Activated CD4-positive, CD25-positive, alpha-beta regulatory T cell treated with anti-CD3 and anti-CD28 coated beads, Interleukin-2, amount 50 U/mL, for 16 hours (primary cell): ENCODE measurements at places on chromosomes 2 and 18.

- no peak for DNase-seq
Observed at GRCh38 chr2:20992201-20992711, 51.6 kb downstream of the APOB start.

- no peak for DNase-seq
Observed at GRCh38 chr2:143988082-143988481, 531.8 kb downstream of the ZEB2 start.

DNA sequence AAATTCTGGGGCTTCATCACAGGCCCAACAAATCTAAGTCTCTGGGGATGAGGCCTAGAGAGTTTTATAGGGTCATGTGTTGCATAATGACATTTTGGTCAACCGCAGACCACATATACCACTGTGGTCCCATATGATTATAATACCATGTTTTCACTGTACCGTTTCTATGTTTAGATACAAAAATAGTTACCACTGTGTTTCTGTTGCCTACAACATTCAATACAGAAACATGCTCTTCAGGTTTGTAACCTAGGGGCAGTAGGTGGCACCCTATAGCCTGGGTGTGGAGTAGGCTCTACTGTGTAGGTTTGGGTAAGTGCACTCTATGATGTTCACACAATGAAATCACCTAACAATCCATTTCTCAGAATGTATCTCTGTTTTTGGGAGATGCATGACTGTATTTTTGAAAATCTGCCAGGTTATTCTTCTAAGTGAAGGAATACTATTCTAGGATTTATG, 485.2 kb downstream of the PTPRM start:
- no peak for DNase-seq

- DNase-seq: no peak
Observed at GRCh38 chr2:177068967-177069366, 143.6 kb upstream of the HNRNPA3 start.

DNA sequence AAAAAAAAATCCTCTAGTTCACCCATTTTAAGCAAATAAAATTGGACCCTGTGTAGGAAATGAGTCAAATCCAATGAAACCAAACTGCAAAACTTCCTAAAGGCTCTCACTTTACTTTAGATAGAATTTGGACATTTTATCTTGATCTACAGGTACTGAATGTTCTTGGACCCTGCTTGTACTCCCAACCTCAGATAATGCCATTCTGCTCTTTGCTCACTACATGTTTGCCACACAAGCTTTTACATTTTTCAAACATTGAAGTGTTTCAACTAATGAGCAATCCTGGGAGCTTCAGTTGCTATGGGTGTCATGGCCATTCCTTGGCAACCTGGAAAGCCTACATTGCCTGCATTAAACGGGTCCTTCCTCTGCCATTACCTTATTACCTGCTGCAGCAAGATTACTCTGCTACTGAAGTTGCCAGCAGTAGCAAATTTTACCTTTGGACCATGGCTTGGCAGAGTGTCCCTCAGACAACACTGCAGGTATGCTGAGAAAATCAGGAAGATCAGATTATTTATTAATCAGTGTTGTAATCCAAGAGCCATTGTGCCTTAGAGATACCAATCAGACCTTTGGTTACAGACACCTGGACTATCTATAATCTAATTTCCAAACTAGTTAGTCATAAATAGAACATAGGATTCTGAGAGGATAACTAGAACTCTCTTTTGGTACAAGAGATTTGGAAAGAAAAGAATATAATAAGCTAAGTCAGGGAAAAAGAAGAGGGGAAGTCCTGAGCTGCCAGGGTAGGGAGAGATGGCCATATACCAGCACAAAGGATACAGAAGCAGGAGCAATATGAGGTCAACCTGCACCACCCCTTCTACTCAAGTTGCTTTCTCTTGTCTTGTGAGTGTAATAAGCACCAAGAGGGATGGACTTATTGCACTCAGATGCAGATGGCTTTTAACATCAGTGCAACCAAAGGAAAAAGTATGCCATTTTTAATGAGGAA, 293.3 kb upstream of the TFPI start:
- DNase-seq: no peak

GRCh38 chr2:216392018-216392562, 19.8 kb upstream of the MARCHF4 start:
- no peak for DNase-seq

DNA sequence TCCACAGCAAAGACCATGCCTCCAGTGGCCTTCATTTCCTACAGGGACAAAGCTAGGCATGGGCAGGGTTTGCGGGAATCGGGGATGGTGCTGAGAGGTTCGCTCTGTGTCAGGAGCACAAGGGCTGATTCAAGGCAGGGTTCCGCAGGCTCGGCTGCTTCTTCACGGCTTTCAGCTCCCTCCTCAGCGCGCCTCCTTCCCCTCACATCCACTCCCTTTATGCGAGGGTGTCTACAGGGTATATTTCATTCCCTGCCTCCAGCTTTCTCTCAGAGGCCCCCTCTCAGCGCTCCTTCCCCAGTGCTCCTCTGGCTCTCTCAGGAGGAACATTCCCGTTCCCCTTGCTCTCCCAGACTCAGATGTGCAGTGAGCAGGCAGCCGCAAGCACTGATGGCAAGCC, 78.7 kb upstream of the ASB18 start:
- no peak for DNase-seq

DNA sequence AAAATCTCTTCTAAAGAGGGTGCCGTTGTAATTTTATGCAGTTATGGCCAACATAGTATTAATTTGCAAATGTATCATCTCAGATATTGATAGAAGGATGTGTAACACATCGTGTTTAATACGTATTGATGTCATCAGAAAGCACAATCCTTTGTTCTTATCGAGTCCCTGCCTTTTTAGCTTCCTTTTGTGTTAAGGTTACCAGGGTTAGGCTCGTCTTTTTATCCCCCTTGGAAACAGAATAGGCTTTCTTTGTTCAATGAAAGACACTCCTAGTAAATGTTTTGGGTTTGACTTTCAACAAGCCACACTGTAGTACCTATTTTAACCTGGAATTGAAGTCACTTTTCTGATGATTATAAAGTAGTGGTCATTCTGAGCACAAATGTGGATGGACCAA, 136.2 kb downstream of the WDR7 start:
- DNase-seq: no peak

GRCh38 chr2:113755835-113756354, 547 bp downstream of the SLC35F5 start:
- no peak for DNase-seq

DNA sequence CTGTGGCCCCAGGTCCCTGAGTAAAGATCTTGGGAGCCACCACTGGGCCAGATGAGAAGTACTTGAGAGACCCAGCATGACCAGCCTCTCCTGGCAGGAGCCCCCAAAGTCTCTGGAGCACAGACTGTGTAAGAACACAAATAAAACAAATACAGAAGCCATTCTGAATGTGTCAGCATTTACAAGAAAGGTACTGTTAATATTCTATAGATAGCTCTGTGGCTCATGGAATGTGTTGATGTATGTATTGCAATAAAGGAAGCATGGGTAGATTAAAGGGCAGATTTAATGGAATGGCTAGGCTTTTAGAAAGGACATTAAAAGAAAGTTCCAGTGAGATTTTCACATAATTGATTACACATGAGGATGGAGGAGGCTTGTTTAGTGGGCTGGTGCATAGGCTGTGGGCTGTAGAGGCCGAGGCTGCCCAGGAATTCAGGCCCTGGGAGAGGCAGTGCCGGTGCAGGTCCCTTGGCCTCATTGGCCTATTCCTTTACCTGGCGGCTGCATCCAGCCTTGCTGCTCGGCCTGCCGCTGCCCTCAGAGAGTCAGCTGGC, 127.7 kb upstream of the DLX2 start:
- DNase-seq: no peak

DNA sequence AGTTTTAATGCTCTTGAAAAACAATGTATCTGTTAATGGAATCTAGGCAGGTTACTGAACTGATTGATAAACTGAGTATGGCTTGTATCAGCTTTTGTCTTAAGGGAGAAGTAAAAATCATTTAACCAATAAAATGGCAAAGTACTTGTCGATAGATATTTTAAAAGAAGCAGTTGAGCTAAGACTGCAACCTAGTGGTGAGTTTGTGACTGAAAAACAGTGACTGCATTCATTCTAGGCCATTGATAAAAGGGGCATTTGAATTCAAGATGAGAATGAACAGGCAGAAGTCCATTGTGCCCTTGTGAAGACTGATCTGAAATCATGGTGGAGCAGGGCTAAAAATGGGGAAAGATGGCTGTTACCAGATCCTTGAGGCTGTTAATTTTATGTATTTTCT, 59.4 kb upstream of the MSTN start:
- no peak for DNase-seq

DNA sequence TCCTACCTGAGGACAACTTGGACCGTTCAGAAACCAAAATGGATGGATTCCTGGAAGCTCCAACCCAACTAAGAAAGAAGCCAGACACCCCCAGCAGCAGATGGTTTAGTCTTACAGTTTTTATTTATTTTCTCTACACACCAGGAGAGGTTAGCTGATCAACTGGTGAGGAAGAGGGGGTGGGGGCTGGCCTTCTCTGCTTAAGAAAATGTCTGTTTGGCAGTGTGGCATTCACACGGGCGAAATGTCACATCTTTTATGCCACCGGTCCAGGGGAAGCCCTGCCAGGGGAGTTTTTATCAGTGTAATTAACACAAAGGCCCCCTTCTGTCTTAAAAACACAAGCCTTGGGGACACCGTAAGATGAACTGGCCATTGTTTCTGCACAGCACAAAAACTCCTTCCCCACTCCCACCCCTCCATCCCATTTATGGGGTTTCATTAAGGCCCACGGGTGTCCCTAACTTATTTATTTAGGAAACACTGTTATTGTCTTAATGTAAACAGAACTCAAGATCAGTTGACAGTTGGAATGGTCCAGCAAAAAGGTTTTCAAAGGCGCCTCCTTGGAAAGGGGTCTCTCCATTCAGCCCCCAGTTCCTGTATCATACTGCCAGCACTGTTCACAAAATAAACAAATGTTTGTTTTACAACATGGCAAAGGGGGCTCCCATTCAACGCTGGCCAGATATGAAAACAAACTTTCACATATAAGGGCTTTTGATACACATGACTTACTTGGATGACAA, 217.0 kb downstream of the C1D start:
- DNase-seq: no peak

GRCh38 chr2:71743995-71744675, 290.8 kb downstream of the DYSF start:
- no peak for DNase-seq

DNA sequence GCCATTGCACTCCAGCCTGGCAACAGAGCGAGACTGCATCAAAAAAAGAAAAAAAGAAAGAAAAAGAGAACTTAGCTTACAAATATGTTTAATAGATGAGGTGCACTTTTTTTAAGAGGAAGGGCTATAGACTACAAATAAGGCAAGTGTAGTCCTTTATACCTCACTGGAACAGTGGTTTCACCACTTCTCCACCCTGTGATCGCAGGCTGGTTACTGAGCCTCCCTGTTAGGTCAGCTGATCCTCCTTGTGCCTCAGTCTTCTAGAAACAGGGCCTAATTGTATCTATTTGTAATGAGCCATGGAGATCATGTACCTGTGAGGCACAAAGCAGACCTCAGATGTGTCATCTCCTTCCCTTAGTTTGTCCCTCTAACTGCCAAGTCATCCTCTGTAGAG, 4.5 kb downstream of the CXCR2 start:
- no peak for DNase-seq

DNA sequence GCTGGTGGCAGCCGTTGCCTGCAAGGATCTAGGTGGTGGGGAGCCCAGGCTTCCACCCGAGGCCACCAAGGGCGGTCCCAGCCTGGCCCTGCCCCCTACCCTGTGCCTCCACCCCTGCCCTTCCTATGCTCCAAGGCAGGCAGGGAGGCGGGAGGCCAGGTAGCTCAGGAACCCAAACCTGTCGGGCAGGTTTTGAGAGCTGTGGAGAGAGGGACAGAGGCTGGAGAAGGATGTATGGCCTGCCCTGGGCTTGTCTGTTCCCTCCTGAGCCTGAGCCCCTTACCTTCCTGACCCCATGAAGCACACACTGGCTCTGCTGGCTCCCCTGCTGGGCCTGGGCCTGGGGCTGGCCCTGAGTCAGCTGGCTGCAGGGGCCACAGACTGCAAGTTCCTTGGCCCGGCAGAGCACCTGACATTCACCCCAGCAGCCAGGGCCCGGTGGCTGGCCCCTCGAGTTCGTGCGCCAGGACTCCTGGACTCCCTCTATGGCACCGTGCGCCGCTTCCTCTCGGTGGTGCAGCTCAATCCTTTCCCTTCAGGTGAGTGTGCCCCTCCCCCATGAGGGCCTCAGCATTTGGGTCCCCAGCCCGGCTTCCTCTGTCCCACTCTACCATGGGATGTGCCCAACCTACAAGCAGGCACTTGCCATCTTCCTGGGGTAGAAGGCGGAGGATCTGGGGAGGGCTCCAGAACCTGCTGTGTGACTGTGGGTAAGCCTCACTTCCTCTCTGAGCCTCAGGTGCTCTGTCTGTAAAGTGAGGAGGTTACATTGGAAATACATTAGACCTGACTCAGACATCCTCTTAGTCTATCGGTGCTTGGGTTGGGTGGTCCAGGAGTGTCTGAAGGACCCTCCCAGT, at the start of gene PROM2:
PROM2 (plus strand) TSS at position 159 of the 860 bp plus-strand sequence; CDS start at position 296, 137 bp downstream.
- DNase-seq: no peak

GRCh38 chr2:49490710-49491109, 336.4 kb upstream of the FSHR start:
- DNase-seq: no peak

DNA sequence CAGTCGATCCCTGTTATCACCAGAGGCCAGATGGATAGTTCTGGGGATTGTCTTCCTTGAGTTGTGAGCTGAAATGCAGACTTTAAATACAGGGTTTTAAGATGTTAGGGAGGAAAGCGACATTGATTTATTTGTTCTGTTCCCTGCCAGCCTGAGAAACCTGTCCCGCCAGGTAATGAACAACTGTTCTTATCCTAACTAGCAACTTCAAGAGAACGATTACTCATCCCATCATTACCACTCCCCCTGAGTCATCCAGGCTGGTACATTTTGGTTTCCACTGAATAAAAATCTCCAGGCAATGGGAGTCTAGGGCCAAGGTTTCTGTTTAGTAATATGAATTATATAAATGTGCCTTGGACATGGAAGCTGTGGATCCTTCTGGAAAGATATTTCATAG, 131.2 kb downstream of the LYPD6B start:
- DNase-seq: no peak

DNA sequence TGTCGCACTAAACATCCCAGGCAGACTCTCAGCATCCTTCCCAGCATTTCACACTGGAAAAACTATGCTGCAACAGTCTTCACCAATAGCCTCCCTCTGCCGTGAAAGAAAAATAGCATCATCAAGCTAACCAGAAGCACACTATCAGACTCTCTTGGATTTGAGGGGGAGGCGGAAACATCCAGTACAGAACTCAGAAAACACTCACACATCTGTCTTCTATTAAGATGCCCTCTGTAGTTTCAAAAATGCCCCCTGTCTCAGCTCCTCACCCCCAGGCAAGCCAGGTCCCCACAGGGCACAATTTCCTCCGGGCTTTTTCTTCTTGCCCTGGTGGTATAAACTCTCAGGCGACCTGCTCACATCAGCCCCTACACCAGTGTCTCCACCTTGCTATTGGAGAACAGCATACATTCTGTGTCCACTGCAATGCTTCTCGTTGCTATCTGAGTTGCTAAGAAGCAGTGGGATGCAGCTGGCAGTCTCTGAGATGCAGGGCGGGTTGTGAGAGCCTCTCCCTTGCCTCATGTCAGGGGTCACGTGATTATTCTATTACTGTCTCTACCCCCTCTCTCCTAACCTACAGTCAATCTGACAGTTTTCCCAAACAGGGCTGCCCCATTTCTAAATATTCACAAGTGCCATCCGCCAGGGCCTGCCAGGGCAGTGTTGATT, 189.9 kb downstream of the INO80D start:
- no peak for DNase-seq
